Upper lobe of right lung (tissue), 1 donor: ENCODE measurements at places on chromosomes 1 and 21. TPM values are rescaled to one million over a fixed set of nuclear protein-coding genes. Genes with fewer than 3 reads are reported as not detected.

DNA sequence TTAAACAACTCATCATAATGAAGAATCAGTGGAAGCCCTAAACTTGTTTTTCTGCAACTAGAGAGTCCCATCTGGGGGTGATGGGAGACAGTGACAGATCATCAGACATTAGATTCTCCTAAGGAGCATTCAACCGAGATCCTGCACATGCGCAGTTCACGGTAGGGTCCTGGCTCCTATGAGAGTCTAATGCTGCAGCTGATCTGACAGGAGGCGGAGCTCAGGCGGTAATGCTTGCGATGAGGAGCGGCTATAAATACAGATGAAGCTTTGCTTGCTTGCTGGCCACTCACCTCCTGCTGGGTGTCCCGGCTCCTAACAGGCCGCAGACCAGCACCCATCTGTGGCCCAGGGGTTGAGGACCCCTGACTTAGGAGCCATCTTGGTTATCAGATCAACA, 247.2 kb downstream of the FMN2 start:
- no peak for DNase-seq

DNA sequence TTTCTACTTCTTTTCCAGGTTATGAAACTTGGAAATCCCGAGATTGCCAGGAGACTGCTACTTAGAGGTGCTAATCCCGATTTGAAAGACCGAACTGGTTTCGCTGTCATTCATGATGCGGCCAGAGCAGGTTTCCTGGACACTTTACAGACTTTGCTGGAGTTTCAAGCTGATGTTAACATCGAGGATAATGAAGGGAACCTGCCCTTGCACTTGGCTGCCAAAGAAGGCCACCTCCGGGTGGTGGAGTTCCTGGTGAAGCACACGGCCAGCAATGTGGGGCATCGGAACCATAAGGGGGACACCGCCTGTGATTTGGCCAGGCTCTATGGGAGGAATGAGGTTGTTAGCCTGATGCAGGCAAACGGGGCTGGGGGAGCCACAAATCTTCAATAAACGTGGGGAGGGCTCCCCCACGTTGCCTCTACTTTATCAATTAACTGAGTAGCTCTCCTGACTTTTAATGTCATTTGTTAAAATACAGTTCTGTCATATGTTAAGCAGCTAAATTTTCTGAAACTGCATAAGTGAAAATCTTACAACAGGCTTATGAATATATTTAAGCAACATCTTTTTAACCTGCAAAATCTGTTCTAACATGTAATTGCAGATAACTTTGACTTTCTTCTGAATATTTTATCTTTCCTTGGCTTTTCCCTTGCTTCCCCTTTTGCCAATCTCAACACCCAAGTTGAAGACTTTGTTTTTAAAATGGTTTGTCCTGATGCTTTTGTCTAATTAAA, 4.0 kb downstream of the CDKN2C start:
- DNase-seq: no peak

DNA sequence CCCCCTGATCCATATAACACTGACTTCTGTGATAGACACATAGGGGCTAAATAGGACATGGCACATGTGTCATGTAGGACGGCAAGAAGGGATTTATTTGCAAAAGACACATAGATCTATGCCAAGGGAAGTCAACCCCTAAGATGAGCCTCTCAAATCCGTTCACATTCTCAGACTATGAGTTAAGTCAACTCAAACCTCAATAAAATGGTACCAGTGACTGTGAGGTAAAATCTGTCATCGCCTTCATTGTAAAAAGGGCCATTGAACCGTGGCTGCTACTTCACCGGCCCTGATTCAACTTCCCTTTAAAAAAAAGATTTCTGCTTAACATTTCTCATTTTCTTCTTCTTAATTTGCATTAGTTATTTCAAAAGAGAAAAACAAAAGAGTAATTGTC, 144.0 kb downstream of the ZNF281 start:
- no peak for DNase-seq

GRCh38 chr21:46111193-46111571, 13.3 kb downstream of the COL6A2 start:
- DNase-seq: peak; percentile 57

DNA sequence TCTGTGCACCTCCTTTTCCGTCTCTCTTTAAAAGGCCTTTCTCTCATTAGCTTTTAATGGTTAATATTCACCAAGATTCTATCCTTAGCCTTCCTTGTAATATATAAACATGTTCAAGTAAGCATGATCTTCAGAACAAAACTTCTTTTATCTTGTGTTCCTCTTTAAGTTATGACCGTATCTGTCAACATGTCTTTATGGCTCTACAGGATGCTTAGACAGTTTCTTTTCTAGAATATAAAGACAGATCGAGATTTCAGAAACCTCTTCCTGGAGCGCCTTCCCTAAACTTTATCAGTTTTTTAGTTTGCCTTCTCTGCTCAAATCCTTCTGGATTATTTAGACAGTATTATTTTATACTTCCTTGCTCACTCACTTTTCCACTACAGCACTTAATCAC, 7.2 kb downstream of the RO60 start:
- no peak for DNase-seq

GRCh38 chr21:44910229-44911067, 10.3 kb downstream of the ITGB2 start:
- no peak for DNase-seq

The EXTL1 gene
- 0.49 TPM for total RNA-seq

The SLC16A4 gene
- total RNA-seq: 15.9 TPM

The PLA2G2A gene
- 19.7 TPM for total RNA-seq

The SPOCD1 gene
- 31.4 TPM for total RNA-seq
